ENCODE measurements at places on chromosomes 7 and 10. TPM values are rescaled to one million over a fixed set of nuclear protein-coding genes. Genes with fewer than 3 reads are reported as not detected.

GRCh38 chr10:79327090-79327457, 20.2 kb upstream of the PPIF start:
- DNase-seq = no peak

VSTM4 gene
- 24.4 TPM for total RNA-seq

- DNase-seq = peak; percentile 65
Measured at GRCh38 chr7:151137076-151137675, 30.3 kb downstream of the GBX1 start.

GRCh38 chr7:65287023-65287422, 86.6 kb upstream of the ZNF92 start:
- DNase-seq = no peak

CCL26 gene
- total RNA-seq = 0.83 TPM

CYREN gene
- 24.0 TPM for total RNA-seq

GRCh38 chr10:102642736-102643335, 1.4 kb upstream of the TRIM8 start:
- DNase-seq = peak; percentile 80

DNA sequence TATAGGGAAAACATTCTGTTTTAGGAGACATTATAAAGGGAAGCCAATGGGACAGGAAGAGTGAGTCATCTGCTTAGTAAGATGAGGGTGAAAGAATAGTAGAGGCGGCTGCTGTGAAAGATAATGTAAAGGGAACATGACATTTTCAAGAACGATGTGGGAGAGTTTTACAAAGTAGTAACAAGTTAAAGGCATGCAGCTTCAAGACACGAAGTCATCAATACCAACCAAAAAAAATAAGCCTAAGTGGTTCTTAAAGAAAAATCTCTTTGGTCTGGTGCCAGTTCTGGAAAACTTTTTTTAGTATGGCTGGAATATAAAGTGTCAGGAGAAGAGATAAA, 6.1 kb downstream of the GSTO1 start:
- no peak for DNase-seq

GRCh38 chr7:151630851-151631569, 111.3 kb upstream of the RHEB start:
- no peak for DNase-seq

GRCh38 chr7:97844036-97844435, 28.2 kb downstream of the ASNS start:
- no peak for DNase-seq

GRCh38 chr10:12538491-12538995, 189.2 kb downstream of the CAMK1D start:
- DNase-seq = no peak

- no peak for DNase-seq
Measured at GRCh38 chr7:81618396-81619014, 151.3 kb downstream of the HGF start.

GRCh38 chr7:19268737-19269136, 123.5 kb upstream of the FERD3L start:
- no peak for DNase-seq

GBF1 gene
- total RNA-seq = 46.4 TPM
